ENCODE measurements at places on chromosomes 6 and 20.

GRCh38 chr20:52379723-52380336 lies 188.3 kb upstream of the ZFP64 start:
- DNase-seq = no peak

- no peak for DNase-seq
These were observed 123.0 kb downstream of the SOBP start for GRCh38 chr6:107612762-107613415.

DNA sequence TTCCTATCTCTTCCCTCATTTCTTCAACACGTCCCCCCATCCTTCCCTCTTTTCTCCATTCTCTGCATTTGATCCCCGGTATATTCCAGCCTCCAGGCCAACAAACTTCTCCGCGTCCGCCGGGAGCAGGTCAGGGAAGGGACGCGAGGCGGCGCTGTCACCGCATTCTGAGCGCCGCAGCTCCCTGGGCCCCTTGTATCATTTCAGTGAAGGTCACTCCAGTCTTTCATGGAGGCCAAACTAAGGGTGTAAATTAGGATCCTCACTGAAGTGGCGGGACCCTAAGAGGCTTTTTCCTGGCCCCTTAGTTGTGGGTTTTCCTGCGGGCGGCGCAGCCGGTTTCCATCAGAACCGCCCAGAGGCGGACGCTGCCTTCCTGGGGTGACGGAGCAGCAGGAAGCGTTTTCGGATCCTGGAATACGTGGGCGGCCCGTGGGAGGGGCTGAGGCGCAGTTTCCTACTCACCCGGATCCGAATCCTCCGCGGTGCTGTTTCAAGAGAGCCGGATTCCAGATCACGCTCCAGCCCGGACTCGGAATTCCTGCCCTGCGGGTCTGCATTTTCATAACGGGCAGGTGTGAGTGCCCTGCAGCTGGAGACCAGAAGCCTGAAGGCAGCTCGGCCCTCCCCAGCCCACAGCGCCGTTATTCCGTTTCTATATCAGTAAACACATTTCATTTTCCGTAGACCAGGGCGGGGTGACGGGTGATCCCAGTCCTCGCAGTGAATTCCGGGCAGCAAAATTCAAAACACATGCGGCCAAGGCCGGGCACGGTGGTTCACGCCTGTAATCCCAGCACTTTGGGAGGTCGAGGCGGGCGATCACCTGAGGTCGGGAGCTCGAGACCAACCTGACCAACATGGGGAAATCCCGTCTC lies 3.6 kb upstream of the MICA start:
- no peak for DNase-seq

- DNase-seq = no peak
These were observed 15.3 kb downstream of the ECHDC1 start for GRCh38 chr6:127328043-127328609.

- DNase-seq = peak; percentile 12
These were observed 474.9 kb upstream of the AGPAT4 start for GRCh38 chr6:161748535-161749416.

- DNase-seq = no peak
These were observed 232.8 kb downstream of the CDH26 start for GRCh38 chr20:60191014-60191413.

- no peak for DNase-seq
These were observed 59.3 kb downstream of the MAN1A1 start for GRCh38 chr6:119290306-119290705.

DNA sequence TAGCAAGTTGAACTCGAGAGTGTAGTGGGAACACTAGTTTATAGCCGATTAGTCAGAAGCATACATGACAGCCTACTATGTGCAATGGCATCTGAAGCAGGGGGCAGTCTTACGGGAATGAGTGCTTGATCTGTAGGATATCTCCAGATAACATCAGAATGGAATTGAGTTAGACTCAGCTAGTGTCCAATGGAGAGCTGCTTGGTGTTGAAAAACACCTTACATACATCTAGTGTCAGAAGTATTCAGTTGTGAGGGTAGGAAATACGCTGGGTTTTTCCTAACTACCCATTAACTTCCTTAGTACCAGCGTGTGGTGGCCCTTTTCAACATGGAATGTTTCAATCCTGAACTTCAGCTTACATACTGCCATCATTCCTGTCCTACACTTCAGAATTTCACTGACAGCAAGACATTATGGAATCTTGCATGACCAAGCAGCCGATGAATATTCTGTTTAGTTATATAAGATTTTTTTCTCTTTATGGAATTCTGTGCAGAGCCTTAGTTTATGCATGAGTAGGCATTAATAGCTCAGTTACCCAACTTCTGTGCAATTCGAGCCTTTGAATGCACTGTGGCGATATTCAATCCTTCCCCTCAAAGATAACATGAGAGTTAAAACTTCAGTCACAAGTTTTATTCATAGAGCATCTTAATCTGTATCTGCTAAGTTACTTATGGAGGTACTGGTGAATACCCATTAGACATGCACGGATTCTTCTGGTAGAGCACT lies 218.6 kb upstream of the MOCS1 start:
- no peak for DNase-seq

DNA sequence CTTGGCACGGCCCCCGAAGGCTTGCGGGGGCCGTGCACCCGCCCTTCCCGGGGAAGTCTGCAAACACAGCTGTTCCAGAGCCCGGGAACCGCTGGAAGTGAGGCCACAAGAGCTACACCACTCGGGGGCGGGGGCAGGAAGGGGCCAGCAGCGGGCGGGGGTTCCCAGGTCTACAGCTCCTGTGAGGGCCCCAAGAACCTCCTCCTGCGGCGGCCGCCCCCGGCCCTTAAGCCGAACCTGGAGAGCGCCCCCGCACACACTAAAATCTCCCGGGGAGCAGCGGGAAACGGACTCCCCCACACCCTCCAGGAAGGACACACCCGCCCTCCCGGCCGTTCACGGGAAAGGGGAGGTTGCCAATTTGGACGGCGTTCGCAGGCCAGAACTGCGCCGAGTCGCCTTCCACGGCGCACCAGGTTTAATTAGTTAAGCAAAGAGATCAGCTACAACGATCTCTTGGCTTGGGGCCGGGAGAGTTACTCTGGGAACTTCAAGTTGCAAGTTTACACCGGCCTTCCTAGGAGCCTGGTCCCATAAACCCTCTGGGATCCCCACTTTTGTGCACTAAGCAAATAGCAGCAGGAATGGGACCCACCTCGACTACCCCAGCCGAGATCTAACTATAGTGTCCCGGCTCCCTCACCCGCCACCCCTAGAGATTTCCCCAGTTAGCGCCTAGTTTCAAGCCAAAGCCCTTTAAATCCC lies 1.7 kb downstream of the JAG1 start:
- DNase-seq = no peak

GRCh38 chr6:51541847-51542246 lies 545.6 kb downstream of the PKHD1 start:
- no peak for DNase-seq

DNA sequence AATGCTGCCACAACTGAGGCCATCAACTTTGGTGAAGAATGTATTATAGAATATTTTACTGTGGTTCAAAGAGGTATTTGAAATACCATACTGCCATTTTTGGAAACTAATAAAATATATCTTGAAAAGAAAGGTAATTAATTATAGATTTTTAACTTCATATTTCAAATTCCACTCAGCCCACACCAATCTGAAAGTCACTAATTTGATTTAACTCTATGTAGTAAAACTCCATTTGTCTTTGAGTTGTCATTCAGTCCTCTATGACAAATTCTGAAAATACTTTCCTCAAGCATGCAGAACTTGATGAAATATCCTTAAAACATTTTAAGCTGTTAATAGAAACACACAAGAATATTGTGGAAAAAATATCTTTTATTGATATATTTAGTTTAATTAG lies 1196.7 kb upstream of the CITED2 start:
- DNase-seq = no peak

GRCh38 chr6:22727710-22728109 lies 158.3 kb downstream of the HDGFL1 start:
- no peak for DNase-seq

GRCh38 chr6:26269531-26270485 lies 95.2 kb upstream of the BTN3A2 start:
- DNase-seq = no peak

GRCh38 chr20:64129146-64129782 lies 21.9 kb upstream of the NPBWR2 start:
- DNase-seq = no peak

DNA sequence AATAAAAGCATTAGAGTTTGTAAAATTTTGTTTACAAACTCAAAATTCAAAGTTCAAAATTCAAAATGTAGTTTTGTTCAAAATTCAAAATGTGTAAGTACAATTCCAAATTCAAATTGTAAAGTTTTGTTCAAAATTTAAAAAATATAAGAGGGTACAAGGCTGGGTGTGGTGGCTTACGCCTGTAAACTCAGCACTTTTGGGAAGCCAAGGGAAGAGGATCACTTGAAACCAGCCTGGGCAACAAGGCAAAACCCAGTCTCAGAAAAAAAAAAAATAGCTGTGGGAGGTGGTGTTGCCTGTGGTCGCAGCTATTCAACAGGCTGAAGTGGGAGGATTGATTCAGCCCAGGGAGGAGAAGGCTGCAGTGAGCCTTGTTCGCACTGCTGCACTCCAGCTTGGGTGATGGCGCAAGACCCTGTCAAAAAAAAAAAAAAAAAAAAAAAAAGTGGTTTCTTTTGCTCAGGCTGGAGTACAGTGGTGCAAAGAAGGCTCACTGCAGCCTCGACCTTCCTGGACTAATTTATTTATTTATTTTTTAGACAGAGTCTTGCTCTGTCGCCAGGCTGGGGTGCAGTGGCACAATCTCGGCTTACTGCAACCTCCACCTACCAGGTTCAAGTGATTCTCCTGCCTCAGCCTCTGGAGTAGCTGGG lies 5.4 kb upstream of the ZBTB12 start:
- no peak for DNase-seq

GRCh38 chr6:6869094-6869493 lies 238.7 kb upstream of the RREB1 start:
- DNase-seq = no peak

GRCh38 chr6:90406957-90407356 lies 110.3 kb upstream of the BACH2 start:
- DNase-seq = no peak
